ENCODE measurements at places on chromosomes 5 and 9. TPM values are rescaled to one million over a fixed set of nuclear protein-coding genes. Genes with fewer than 3 reads are reported as not detected.

DNA sequence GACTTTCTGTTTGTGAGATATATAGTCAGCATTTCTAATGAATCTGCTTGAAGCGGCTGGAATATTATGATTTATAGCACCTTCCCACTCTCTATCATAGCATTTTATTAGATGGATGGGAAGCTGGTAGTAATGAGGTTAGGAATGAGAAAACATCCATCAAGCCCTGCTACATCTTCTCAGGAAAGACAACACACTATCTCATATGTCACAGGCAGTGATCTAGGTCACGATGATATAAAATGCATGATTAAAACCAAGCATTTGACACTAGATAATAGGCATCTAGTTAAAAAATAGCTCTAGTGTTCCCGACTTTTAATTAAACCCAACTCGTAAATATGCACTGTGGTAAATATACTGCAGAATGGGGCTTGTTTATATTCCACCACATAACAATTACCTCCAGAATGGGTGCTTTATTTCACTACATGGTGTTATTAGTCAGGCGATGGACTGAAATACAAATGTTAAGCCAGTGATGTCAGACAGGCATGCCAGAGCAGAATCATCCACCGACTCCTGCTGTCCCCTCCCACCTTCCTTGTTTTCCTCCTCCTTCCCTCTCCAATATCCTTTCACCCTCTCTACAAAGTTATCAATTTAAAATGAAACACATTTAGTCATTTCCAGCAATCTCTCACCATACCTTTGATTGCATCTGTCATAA is 286.8 kb downstream of the SPATA31D1 start:
- DNase-seq: no peak

- no peak for DNase-seq
These were observed 73.1 kb downstream of the PDZD2 start for GRCh38 chr5:31711935-31712592.

DNA sequence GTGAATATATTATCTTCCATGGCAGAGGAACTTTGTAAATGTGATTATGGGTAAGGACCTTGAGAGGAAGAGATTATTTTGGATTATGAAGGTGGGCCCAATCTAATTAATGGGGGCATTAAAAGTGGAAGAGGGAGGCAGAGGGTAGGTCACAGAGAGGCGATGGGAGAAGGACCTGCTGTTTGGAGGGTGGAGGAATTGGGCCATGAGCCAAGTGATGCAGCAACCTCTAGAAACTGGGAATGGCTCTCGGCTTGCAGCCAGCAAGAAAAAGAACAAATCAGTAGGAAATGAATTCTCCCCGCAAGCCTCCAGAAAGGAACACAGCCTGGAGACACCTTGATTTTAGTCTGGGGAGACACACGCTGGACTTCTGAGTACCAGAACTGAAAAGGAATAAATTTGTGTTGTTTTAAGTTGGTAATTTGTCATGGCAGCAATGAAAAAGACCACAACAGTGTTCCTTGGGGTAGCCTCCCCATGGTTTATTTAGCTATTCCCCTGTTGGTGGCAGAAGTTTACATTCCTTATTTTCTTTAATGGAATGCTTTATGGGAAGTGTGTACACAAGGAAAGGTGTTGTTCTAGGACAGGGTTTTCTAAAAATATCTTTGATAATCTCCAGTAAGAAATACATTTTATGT is 103.6 kb downstream of the HSPA4 start:
- DNase-seq: no peak

- no peak for DNase-seq
These were observed 62.8 kb upstream of the SUB1 start for GRCh38 chr5:32522429-32523143.

DNA sequence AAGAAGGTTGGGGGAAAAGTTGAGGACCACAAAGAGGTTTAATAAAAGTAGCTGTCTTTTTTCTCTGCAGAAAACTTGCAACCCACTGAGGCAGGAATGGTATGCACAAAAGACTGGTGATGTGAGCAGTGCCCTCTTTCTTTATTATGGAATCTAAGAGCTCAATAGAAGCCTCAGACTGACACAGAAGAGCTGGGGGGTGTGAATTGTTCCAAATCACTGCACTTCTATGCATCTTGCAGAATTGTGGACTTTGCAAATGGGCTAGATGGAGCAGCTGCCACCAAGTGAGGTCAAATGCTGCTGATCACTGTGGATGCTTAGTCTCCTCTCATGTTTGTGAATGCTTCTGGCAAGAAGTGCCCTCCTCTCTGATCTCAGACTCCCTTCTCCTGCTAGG is 227.1 kb downstream of the ZSWIM6 start:
- DNase-seq: no peak

DNA sequence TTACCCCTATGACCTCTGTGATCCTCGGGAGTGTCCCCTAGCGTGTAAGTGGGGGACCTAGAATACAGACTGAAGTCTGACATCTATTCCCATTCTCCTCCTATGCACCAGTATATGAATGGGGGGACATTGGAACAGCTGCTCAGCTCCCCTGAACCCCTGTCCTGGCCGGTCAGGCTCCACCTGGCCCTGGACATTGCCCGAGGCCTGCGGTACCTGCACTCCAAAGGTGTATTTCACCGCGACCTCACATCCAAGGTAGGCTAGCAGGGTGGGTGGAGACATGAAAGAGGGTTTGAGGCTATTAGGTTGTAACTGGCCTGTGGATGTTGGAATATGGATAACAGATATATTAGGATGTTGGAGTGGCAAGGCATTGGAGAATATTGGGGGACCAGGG is 1.7 kb downstream of the TESK1 start:
- DNase-seq: no peak

GRCh38 chr5:58648846-58649245 is 66.0 kb downstream of the RAB3C start:
- no peak for DNase-seq

DNA sequence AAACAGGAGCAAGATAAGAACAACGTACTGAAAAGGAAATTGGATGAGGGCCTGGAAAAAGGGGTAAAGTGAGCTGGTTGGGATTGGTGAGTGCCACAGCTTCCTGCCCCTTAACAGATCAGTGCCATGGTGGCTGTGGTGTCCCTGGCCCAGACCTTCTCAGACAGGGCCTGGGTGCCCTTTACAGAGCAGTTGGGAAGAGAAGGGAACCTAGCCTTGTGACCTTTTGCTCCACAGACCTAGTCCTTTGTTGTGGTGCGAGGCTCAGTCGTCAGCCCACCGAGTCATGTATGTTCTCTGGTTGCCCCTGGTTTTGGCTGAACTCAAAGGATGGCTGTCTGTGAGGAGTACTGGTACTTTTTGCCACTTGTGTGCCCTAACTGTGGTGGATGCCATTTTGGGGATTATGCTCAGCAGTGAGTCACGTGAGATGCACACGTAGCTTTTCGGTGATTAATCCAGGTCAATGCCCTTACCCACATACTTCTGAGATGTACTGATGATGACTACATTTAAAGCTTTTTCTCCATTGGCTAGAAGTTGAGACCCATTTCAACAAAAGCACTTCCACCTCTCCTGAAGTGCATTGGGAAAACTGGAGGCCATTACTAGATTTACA is 48.4 kb downstream of the EXOSC2 start:
- no peak for DNase-seq

DNA sequence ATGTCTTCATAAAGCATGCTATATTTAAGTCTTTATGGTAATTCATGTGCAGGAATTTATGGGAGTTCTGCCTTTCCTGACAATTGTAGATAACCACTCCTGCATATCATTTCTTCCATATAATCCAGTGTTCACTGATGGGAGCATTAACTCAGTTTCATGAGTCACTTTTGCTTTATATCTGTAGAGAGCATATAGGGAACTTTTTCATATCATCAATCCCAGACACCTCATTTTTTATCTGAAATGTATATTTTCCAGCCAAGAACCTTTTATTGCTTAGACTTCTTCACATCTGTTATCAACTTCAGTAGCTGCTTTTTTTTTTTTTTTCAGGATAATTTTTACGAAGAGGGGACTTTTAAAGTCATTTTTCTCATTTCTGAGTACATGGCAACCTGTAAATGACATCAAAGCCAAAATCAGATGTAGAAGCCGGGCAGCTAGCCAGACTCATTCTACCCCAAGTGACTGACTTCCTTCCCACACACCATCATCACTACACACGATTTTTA is 41.1 kb downstream of the NFX1 start:
- DNase-seq: no peak

DNA sequence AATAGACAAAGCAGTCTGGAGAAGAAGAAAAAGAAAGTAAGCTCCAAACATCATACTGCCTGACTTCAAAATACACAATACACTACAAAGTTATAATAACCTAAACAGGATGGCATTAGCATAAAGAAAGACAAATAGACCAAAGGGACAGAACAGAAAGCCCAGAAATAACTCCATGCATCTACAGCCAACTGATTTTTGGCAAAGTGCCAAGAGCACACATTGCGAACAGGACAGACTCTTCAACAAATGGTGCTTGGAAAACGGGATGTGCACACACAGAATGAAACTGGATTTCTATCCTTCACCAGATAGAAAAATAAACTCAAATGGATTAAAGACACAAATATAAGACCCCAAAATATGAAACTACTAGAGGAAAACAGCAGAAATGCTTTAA is 66.6 kb upstream of the SPATA31E1 start:
- DNase-seq: no peak

- DNase-seq: no peak
These were observed 121.1 kb downstream of the LHX2 start for GRCh38 chr9:124132671-124133147.

PHYHD1 gene
- polyA plus RNA-seq: 61.6 TPM

FBXL7 gene
- 28.5 TPM for polyA plus RNA-seq

LCN2 gene
- 0.56 TPM for polyA plus RNA-seq

CRHBP gene
- 27.4 TPM for polyA plus RNA-seq

NR4A3 gene
- 1.3 TPM for polyA plus RNA-seq

TTC16 gene
- 0.24 TPM for polyA plus RNA-seq

Data from right renal pelvis (tissue), 4 donors.